ENCODE measurements at places on chromosomes 5 and 9.

GRCh38 chr5:139404484-139404840, 573 bp upstream of the SPATA24 start:
- no peak for DNase-seq

DNA sequence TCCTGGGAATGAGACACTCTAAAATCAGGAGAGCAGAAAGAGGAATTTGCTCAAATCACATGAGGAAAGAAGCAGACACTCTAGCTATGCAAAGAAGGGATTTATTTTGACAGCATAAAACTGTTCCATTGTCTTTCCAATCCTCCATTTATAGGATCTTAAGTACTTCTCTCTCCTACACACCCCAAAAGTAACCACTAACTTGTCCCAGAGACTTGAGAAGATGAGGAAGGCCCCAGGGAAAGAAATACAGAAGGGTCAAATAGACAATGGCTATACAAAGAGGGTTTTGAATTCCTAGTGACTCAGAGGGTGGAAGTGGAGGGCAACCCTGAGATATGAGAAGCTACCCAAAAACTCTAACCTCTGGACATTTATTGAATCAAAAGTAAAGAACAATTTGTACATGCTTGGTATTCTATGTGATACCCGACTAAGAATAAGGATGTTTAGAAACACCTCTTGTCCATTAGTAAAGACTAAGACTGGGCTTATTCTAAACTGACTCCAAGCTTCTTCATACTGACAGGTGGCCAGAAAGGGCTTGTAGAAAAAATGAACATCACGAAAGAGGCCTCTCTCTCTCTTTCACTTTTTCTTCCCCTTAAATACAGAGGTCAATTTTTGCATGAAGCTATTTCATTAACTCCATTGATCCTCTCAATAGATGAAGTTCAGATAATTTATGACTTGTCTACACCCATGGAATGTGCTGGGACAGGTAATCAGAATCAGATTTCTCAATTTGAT, 20.6 kb downstream of the DMAC1 start:
- no peak for DNase-seq

- no peak for DNase-seq
These were observed 2051.0 kb downstream of the EFNA5 start for GRCh38 chr5:105619725-105620124.

DNA sequence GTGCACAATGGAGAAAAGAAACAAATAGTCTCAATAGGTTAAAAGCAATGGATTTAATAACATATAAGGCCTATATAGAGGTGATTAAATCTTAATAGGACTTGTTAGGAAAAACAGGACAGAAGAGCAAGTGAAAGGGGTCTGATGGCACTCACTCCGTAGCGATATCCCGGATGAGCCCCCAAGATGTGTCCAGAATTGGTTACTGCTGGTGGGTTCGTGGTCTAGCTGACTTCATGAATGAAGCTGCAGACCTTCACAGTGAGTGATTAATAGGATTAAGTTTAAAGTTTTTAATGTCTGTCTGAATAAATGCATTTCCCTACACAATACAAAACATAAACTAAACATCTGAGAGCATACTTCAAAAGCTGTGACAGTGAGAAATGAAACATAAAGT, 110.4 kb upstream of the FAM174A start:
- DNase-seq = no peak

- no peak for DNase-seq
These were observed 263.5 kb upstream of the ANKRD55 start for GRCh38 chr5:56496581-56497063.

- no peak for DNase-seq
These were observed 44.2 kb downstream of the PSMB7 start for GRCh38 chr9:124370896-124371582.

GRCh38 chr5:95919658-95920057, 42.0 kb downstream of the ELL2 start:
- no peak for DNase-seq

DNA sequence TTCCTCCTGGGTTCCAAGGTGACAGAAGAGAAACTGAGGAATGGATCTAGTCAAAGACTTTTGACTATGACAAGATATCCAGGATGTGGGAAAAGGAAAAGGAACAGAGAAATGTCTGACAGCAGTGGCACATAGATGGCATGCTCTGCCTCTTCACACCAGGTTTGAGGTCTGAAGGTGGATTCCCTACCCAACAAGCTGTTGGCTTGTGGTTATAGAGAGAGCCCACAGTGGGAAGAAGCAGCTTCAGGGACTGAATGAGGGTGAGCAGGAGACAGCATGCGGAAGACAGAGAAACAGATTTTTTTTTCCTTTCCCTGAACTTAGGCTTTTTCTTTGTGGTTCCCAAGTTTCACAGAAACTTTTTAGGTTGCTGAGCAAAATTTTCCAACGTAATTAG, 20.6 kb downstream of the IFNW1 start:
- DNase-seq = no peak

DNA sequence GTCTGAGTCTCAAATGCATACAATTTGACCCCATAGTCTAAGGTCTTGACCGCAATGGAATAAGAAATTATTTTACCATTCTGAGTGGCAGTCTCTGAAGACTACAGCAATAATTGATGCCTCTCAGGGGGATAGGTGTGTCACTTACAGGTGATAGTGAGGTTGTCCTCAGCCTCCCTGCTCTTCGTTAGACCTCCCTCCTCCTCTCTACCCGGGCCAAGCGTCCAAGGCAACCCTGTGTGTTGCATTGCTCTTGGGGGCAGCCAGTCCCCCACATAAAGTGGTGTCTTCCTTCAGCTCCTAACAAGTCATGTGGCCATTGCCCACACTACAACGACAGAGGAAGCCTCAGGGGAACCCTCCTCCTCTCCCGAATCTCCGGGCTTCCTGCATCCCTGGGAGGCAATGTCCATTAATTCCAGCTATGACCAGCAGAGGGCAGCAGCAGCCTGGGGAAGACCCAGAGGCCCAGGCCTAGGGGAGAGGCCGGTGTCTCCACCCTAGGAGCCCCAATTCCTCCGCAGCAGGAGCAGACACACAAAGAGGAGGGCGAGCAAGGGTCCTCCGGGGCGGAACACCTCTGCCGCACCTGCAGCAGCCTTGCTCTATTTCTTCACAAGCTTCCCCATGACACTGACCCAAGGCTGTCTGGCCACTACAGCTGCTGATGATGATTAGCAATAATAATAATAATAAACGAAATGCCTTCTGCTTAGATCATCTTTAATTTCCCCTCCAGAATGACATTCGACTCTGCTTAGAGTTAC, 134.8 kb downstream of the KCNIP1 start:
- DNase-seq = no peak

DNA sequence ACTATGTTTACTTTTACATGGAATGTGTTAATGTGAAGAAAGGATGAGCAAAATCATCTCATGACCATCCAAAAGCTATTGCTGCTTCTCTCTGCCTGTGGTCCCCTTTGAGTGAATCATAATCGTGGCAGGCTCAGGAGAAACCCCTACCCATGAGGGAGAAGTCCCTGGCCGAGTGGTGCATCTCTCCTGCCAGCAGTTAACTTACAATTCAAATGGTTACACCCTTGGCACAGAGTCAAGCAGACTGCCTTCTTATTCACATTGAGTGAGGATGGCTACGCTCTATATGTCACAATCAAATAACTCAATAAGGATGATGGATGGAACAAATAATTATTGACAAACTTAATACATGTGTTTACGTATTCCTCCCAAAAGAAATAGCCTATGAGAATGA, 179.1 kb downstream of the FGF1 start:
- no peak for DNase-seq

GRCh38 chr9:99986642-99987041, 80.2 kb downstream of the STX17 start:
- no peak for DNase-seq

- no peak for DNase-seq
These were observed 10.4 kb upstream of the SLC34A1 start for GRCh38 chr5:177373806-177374205.
